ENCODE measurements at places on chromosomes 1 and 21.
A peak's percentile ranks its signal among the peaks of the same experiment; 100 is the strongest.

GRCh38 chr1:243513726-243514491 is 258.1 kb downstream of the SDCCAG8 start:
- DNase-seq: peak; percentile 10

- DNase-seq: no peak
These were observed 12.8 kb downstream of the GFI1 start for GRCh38 chr1:92473781-92474495.

- DNase-seq: peak; percentile 74
These were observed 507 bp downstream of the AK5 start for GRCh38 chr1:77282187-77282865.

- DNase-seq: no peak
These were observed 22.4 kb downstream of the CHI3L2 start for GRCh38 chr1:111249960-111250359.

- no peak for DNase-seq
These were observed 104.9 kb upstream of the GCLM start for GRCh38 chr1:94014087-94014486.

DNA sequence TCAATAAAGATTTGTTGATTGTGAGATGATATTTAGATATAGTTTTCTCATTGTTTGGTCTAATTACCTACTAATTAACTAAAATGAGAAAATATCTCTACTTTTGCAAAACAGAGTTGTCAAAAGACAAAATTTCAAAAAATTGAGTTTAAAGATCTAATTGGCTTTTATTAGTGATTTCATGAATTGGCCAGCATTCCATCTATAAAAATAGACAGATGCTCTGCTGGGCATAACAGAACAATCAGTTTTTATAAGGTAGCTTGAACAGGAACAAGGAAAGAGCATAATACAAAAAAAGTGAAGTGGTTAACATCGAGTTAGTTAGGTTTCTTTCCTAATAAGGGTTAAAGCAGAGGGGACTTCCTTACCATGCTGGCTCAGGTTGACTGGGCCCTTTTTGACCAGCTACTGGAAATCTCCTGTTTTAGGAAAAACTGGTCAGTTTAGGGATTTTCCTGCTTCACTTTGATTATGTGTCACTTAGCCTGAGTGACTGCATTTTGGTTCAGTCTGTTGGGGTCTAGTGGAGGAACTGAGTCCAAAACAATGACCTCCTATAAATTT is 63.0 kb downstream of the VCAM1 start:
- DNase-seq: no peak

GRCh38 chr21:41602531-41602930 is 94.6 kb upstream of the TMPRSS2 start:
- no peak for DNase-seq

DNA sequence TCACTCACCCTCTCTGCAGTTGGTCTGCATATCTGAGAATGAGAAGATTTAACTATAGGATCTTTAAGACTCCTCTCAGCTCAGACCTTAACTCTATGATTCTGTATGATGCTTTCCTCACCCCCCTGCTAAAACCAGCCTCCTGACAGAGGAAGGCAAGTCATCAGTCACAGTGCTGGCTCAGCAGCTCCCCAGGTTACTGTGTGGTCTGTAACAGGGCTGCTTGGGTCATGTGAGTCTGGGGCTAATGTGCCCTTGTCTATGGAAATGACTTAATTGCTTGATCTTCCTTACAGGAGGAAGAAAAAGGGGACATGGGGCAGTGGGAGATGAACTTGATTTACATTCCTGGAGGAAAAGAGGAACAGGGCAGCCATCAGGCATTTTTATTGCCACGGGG is 625.6 kb downstream of the PTPRU start:
- DNase-seq: no peak

DNA sequence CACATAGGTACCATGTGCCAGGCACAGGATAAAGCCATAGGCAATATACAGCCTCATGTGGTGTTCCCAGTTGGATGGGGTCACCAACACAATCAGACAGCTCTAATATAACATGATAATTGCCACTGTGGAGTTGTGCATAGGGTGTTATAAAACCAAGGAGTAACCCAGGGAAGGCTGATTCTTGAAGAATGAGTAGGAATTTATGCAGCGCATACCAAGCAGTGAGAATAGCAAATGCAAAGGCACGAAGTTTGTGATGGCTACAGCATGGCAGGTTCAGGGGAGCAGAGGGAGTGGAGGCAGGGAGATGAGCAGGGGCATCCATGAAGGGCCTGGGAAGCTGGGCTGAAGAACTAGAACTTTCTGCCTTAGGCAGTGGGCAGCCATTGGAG is 20.4 kb upstream of the SLC2A1 start:
- DNase-seq: peak; percentile 46

DNA sequence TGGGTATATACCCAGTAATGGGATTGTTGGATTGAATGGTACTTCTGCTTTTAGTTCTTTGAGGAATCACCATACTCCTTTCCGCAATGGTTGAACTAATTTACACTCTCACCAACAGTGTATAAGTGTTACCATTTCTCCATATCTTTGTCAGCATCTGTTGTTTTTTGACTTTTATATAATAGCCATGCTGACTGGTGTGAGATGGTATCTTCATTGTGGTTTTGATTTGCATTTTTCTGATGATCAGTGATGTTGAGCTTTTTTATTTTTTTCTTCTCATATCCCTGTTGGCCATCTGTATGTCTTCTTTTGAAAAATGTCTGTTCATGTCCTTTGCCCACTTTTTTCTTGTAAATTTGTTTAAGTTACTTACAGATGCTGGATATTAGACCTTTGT is 14.1 kb downstream of the DNM3 start:
- no peak for DNase-seq

DNA sequence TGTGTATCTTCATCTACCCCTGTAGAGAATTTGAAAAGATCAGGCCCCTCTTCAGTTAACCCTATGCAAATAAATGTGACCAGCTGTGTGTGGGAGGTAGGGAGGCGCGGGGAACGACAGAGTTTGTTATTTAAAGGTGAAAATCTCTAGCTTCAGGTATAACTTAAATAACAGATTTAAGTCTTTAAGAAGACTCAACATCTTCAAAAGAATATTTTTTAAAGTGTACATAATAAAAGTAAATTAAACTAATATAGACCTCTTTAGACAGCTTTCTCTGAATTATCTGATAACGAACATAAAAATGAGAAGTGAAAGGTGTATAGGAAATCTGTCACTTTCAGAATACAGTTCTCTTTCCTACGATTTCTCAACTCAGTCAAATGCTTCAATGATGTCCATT is 16.0 kb downstream of the ANGPTL3 start:
- DNase-seq: no peak

DNA sequence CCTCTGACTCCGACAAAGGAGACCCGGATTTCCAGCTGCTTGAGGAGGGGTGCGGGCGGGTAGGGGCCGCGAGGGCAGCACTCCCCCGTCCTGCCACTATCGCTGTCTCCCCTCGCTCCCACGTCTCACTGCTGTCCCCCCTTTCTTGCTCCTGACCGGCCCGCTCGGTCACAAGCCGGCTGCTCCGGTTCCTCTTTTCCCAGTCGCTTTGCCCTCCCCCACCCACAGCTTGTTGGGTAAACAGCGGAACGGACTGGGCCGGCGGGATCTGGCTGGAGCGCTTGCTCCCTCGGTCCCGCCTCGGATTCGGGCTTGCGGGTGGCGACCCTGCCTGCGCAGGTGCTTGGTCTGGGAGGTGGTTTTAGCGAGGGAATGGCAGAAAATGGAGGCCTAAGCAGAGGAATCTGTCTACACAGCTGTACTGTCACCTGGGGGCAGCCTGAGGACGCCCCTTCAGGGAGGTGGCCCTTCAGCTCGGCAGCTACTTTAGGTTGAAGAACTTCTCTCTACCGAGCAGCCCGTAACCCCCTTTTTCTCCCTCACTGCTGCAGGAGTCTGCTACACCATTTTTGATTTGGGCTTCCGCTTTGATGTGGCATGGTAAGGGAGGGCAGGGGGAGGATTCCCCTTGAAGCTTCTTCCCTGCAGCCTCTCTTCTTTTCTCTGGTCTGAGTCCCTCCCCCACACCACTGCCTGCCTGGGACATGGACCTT is 645 bp downstream of the ATP6V0B start:
- DNase-seq: peak; percentile 87

DNA sequence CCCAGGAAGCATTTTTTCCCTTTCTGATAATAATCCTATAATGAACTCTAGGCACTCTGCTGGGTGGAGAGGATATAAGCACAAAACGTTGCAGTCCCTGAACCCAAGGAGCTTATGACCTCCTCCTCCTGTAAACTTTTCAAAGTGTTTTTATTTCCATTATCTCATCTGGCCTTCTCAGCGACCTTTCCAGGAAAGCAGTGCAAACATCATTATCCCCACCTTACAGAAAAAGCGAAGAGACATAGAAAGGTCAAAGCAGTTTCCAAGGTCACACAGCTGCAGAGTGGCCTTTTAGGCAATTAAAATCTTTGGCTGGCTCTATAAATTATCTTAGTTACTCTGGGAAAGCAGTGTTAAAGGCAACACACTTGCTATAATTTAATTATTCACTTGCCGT is 63.8 kb downstream of the OLFML3 start:
- no peak for DNase-seq

DNA sequence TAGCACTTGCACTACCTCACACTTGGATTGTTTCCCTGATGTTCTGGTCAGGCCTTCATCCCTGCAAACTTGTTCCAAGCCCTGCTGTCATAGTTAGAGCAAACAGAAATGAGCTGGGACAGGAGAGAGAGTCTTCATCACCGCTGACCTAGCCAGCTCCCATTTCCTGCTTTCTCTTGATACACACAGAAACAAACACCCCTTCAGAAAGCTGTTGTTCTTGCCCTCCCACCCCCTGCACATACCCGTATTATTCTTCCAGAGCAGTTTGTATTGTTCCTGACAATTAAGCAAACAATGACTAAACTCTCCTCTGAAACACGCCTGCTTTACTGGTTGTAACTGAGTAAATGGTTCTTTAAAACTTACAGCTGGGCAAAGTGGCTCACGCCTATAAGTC is 2.9 kb upstream of the SYT2 start:
- peak; percentile 12 for DNase-seq

GRCh38 chr1:92065042-92065441 is 10.2 kb downstream of the SETSIP start:
- peak; percentile 37 for DNase-seq

DNA sequence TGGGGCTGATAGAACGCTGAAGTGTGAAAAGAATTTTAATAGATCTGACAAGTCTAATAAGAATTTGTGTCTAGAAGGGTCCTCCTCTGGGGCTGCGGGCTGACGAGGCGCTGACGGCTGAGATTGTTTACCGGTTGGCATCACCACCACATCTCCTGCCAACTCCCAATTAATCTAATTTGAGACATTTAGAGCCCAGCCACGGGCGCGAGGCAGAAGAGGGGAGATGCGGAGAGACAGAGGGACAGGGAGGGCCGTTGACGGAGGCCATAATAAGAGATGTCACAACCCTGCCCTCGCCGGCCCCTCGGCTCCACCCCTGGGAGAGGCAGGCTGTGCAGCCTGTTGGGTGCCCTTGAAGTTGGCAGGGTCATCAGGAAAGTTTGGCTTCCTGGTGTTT is 109.3 kb downstream of the PAX7 start:
- no peak for DNase-seq

DNA sequence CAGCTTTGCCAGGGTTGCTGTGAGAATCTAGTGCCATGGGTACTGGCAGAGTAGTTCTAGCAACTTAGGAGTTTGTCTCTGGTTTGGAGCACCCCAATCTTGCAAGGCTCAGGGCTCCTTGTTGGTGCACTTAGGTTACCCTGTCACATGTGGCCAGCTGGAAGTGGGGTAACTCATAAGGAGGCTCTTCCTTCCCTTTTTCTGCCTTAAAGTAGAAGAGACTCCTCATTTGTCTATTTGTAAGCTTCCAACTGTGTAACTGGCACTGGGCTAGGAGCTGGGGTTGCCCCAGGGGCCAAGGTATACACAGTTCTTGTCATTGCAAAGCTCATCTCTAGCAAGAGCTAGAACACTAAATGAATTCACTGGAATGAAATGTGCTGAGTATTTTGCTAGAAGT is 10.6 kb downstream of the MROH7 start:
- DNase-seq: no peak

DNA sequence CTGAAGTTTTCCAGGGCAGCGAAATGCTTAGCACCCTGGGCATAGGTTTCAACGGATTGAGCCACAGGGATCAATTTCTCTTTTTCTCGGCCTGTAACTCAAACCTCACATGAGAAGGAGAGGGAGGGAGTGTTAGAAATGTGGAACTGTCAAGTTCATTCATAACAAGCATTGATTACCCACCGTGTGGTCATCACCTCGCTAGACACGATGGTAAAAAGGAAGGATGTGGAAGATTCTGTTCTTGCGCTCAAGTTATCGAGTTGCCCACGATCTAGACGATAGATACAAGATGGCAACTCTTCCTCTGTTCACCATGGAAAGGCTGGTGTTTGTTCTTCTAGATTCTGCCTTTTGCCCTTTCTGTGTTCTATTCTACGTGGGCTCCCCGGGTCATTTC is 4.0 kb upstream of the RCAN3 start:
- DNase-seq: no peak

DNA sequence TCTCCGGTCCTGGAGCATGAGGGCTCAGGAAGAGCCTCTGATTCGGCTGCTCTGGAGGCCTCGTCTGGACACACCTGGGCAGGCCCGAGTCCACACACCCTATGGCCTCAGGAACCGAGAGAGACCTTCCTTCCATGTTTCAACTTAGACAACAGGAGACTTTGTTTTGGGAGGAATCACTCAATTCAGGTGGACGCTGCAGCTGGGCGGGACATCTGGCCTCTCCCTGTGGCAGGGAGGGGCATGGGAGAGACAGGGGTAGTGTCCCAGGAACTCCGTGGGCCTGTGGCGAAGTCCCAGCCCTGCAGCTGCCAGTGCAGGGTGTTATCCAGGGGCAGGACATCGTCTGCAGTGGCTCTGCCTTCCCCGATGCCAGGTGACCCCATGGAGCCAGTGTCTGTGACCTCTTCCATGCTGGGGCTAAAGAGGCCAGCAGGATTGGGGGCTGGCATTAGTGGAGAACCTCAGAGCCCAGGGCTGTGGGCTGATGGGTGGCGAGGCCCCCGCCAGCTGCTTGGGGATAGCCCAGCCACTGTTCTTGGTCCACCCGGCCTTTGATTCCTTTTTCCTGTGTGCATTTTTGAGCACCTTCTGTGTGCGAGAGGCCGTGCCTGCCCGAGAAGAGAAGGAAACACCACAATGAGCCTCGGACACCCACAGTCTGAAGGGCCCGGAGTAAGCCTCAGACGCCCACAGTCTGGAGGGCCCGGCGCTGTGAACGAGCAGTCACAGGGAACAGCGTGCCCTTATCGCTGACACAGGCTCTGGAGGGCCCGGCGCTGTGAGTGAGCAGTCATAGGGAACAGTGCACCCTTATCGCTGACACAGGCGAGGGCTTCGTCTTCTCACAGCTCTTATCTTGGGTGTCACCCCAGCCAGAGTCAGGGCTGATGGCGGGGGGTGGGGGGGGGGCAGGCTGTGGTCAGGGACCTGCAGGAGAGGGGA is 6.2 kb downstream of the COL18A1 start:
- DNase-seq: no peak

DNA sequence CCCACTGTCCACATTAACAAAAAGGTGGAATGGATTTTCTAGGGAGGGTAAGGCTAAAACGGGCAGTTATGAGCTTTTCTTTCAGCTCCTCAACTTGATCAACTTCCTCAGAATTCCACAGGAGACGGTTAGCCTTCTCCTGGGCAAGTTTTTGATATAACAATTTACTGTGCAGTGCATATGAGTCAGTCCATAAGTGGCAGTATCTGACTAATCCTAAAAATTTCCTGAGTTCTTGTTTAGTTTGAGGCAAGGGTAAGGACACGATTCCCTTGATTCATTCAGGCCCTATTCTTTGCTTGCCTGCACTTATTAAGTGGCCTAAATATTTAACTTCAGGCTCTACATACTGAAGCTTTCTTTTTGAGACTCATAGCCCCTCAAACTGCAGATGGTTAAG is 6.2 kb upstream of the AADACL3 start:
- no peak for DNase-seq

GRCh38 chr1:244325056-244325758 is 126.5 kb downstream of the ADSS2 start:
- DNase-seq: no peak

Data from H7 (cell line).